HT-29 (cell line): ENCODE measurements at places on chromosomes 3 and 15. TPM values are rescaled to one million over a fixed set of nuclear protein-coding genes. Genes with fewer than 3 reads are reported as not detected.

Gene INSYN1
- total RNA-seq: not detected in 2 replicates

Gene NXPE3
- 1.5 and 3.3 TPM in 2 replicates for total RNA-seq

Gene STAG1
- 12.3 and 12.9 TPM in 2 replicates for total RNA-seq

Gene PLA2G4B
- 3.7 and 4.6 TPM in 2 replicates for total RNA-seq

- DNase-seq: no peak
These were observed 878 bp upstream of the RAD51 start for GRCh38 chr15:40693904-40694687.

DNA sequence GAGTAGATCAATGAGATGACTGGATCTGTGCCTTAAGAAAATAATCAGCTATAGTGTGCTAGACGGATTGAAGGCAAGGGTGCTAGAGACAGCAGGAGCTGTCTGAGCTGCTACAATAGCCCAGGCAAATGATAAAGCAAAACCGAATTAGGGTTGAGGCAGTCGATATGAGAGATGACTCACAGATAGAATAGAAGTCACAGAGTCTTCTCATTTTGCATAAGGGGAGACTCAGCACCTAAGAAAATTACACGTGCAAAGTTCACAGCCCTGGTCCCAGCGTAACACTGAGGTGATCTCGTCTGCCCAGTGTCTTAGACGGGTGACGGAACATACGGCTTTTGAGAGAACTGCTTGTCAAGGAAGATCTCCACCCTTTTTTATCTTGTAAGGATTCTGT is 11.6 kb downstream of the LPP start:
- no peak for DNase-seq

GRCh38 chr3:123919353-123919752 is 35.2 kb upstream of the MYLK start:
- DNase-seq: no peak

GRCh38 chr15:51089699-51090453 is 4.8 kb downstream of the TNFAIP8L3 start:
- no peak for DNase-seq
